ENCODE measurements at places on chromosomes 16 and 17.

GRCh38 chr16:66695935-66696668 lies 441 bp downstream of the CMTM4 start:
- peak; percentile 31 for DNase-seq

DNA sequence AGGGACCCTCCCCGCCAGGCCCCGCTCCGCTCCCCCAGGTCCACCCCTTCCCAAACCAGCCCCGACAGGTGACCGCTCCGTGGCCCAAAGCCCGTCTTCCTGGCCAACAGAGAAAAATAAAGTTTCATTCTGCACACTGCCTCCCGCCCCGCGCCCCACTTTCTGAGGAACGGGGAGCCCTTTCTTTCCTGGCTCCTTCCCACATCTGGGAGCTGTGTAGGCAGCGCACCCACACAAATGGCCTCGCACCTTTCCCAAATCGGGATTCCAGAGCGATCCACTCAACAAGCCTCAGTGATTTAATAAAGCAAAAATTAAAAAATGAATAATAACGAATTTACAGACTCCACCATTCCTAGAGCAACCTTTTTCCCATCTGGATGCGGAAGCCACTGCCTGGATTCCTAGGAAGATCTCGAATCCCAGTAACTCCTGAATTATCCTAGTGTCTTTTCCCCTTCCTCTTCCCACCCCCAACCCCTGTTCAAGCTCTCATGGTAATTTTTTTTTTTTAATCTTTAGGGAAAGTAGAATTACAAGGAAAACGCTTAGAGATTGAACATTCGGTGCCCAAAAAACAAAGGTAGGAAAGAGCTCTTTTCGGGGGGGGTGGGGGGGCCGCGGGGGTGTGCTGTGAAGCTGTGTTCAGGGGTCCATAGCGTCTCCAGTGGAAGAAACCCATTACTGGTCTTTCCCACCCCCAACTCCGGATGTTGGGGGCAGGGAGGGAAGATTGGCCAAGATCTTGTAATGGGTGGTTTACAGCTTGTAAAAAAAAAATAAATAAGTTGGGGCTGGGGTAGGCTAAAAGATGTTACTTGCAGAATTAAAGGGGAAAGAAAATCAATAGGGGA lies 1.6 kb downstream of the IGF2BP1 start:
- DNase-seq, result no peak

GRCh38 chr16:70598937-70599503 lies 47.3 kb upstream of the IL34 start:
- no peak for DNase-seq

DNA sequence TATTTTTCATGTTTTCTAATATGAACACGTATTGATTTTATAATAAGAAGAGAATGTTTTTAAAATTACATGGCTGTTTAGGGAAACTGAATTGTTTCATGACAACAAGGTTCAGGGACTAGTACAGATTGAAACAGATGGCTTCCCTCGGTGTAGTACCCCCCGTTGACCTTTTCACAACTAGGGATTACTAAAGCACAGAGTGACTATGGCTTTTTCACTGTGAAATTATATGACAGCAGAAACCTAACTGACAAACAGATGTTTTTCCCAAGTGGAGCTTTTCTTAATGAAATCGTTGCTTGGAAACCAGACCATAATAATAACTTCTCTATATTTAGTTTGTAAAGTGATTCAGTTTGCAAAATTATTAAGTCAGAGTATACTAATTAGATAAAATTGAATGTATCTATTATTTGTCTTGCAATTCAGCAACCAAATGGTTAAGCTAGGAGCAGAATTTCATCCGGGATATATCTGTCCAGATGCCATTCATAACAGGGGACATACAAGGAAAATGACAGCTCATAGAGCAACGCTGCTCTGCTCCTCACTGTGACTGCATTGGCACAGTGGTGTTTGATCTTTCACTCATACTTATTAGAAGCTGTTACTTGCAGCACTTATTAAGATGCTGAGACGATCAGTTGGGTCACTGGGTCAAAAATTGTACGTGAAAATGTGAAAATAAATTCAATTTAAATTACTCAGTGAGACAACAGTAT lies 111.7 kb downstream of the TANGO6 start:
- DNase-seq, result no peak

- no peak for DNase-seq
These were observed 36.7 kb downstream of the STAT5A start for GRCh38 chr17:42325026-42325425.

DNA sequence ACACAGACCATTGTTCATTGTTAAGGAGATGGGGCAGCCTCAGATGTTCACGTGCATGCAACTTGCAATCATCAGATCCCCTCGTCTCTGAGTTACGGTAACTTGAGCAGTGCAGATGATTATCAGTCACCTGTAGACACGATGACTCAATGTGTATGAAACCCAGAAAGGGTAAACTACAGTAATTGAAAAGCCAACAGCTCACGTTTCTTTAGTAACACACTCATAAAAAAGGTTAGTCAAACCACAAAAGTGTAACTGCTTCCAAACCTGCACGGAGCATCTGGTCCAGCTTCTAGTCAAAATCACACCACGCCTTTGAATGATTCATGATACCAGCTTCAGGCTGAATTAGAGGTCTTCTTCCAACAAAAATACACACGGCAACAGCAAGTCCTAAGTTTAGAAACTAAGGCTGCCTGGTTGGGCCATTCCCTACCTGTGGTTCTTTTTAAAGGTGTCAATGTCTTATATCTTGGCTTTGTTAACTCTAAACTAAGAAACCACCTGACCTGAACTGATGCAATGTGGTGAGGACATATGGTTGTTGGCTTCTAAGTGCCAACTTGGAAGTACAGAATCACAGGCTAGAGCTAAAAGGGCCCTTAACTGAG lies 32.3 kb downstream of the GRB7 start:
- DNase-seq, result peak; percentile 86

DNA sequence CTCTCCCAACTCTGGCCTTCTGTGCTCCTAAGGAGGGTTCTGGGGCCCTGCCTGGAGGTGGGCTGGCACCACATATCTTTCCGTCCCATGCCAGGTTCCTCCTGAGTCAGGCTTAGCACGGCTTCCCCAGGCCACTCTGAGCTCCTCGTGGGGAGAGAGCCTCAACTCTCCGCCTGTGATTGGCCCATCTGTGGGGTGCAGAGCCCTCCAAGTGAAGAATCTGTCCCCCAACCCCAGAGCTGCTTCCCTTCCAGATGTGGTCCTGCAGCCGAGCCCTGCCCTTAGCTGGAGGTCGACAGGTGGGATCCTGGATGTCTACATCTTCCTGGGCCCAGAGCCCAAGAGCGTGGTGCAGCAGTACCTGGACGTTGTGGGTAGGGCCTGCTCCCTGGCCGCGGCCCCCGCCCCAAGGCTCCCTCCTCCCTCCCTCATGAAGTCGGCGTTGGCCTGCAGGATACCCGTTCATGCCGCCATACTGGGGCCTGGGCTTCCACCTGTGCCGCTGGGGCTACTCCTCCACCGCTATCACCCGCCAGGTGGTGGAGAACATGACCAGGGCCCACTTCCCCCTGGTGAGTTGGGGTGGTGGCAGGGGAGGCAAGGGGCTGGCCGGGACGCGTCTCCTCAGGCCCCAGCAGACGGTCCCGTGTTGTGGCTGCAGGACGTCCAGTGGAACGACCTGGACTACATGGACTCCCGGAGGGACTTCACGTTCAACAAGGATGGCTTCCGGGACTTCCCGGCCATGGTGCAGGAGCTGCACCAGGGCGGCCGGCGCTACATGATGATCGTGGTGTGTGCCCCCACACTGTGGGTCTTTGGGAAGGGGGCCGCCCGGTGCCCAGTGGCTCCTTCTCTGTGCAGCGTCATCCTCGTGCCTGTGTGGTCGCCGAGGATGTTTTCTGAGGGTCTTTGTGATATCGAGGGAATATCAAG lies 6.9 kb downstream of the GAA start:
- DNase-seq, result no peak

- no peak for DNase-seq
These were observed 190.7 kb downstream of the C16orf95 start for GRCh38 chr16:87126403-87127025.

- no peak for DNase-seq
These were observed 15.2 kb downstream of the ZNF276 start for GRCh38 chr16:89736554-89736953.

GRCh38 chr16:61590577-61590976 lies 445.7 kb downstream of the CDH8 start:
- DNase-seq, result no peak

DNA sequence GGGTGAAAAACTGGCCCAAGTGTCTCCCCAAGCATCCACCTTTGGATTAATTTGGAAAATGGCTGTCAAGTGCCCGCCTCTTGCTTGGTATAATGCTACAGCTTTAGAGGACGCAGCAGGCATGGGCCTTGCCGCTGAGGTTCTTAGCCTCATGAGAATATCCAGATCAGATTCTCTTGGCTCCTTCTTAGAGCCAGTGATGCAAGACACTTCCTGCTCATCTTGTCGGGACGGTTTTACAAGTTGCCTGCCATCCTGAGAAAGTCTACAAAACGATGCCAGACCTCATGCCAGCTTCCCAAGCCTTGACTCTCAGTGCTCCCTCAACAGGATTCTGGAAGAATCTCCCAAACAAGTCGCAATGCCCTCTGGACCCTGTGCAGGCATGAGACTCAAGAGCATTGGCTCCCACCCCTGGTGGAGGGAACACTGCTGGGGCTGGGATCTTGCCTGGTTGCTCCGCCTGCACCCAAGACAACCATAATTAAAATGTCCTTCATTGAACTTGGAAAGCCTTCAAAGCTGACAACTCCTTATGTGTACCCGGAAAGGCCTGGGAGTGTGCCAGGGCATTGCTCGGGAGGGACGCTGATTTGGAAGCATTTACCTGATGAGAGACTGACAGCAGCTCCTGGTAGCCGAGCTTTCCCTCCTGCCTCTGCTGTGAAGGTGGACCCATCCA lies 25.8 kb upstream of the STH start:
- DNase-seq, result no peak

- peak; percentile 47 for DNase-seq
These were observed 38.4 kb upstream of the CSNK2A2 start for GRCh38 chr16:58236231-58236690.

Data from DMS153 (cell line).